ENCODE measurements at places on chromosomes 5 and 9.
A peak's percentile ranks its signal among the peaks of the same experiment; 100 is the strongest.

DNA sequence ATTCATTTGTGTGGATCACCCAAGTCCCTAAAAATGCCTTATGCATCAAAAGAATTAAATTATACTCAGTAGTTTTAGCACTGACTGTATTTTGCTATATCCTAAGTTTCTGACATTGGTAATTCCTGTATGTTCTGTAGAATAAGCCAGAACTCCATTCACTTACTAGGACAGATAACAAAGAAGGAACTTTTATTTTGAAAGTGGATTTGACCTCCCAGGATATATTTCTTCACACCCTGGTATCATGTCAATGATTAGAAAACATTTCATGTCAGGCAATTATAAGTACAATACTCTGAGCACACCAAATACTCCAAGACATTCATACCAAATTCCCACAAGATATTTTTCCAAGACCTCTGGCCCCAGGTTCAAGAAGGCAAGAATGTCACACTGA is 28.7 kb upstream of the MYOT start:
- no peak for DNase-seq

DNA sequence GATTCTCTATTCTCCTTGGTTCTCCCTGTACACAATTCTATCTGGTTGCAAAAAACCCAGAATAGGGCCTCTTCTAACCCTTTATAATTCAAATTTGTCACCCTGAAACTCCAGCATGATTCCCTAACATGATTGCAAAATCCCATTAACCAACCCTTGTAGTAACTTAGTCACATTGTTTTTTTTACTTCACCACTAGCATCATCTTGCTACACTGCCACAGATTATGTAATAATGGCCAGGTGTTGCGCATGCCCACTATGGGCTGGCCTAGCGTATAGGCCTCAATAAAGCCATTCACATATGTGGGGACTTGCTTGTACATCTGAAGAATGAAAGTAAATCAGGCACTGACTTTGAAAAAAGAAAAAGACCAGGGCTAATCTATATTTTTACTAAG is 25.7 kb downstream of the FAM170A start:
- DNase-seq: no peak

DNA sequence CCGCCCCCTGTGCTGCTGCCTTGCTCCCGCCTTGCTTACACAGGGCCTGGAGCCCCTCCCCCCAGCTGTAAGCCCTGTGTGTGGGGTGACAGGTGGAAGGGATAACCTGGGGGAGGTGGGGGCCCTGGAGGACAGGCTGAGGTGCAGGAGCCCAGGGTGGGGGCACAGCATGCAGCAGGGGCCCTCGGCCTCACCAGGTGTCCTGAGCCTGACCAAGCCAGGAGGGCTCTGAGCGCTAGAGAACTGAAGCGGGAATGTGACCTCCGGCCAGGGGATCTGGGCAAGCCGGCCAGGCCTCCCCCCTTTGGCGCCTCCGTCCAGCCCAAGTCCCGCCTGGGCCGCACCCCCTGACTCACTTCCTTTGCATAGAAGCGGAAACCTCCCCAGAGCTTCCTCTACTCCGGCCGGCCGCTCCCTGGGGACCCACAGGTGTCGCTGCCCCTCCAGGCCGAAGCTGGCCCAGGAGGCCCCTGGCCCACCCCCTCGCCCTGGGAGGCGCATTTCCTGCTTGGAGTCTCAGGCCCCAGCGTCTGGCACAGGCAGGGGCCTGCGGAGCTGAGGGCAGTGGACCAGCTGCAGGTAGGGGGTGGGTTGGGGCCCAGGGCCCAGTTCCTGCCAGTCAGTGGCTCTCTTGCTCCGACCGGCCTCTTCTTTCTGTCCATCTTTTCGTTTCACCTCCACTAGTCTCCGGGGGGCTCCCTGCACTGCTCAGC is at the start of gene TOR4A:
TOR4A (plus strand) TSS at position 398 of the 713 bp plus-strand sequence. CDS start 964 bp downstream, outside the sequence.
- peak; percentile 47 for DNase-seq

GRCh38 chr5:151097820-151098767 is 17.3 kb upstream of the TNIP1 start:
- DNase-seq: no peak

- DNase-seq: no peak
These were observed 13.0 kb upstream of the C9orf72 start for GRCh38 chr9:27586304-27586703.

DNA sequence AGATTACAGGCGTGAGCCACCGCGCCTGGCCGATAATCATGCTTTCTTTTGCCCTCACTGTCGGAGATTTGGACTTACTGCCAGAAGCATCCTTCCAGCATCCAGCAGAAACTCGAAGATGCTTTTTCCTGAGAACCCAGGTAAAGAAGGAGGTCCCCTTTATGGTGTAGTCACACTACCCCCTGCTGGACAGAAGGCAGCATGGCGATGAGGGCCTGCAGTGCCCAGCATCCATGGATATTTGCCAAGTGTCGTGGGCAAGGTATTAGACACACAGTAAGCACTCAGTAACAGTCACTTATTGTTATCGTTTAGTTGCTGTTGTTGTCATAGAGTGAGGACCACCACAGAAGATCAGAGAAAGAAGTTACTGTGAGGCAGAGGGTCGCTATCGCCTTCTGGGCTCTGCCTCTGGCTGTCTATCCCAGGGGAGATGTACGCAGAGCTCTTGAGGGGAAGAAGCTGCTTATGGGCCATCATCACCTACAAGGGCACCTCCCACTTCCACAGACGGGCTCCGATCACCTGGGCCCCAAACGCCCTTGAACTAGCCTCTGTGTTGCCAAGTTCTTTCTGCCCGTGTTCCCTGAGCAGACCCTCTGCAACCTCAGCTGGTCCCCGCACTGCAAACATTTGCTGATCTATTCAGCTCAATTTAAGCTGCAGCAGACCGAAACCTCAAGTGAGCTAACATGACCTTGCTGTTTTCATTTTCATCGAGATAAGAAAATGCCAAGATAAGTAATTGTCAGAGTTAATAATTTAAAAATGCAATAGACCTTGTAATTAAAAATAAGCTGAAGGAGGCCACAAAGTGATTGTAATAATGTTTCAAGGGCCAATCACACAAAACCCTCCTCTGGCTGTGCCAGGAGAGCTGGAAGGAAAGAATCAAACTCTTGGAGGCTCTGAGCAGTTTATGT is 23.9 kb downstream of the C5orf15 start:
- peak; percentile 30 for DNase-seq

DNA sequence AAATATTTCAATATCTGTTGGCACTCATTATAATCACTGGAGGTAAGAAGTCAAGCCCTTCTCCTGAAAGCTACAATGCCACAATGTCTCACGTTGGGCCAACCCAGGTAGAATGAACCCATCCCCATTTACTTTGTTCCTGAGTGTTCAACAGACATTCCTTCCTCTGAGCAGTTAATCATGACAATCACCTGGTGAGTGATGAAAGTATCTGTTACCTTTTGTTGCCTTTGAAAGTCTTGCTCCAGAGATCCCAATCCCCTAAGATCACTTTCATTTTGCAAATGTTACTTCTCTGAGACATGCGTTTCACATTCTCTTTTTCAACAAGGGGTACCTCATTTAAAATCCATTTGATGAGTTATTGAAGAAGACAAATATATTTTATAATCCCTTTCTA is 49.3 kb upstream of the MSX2 start:
- no peak for DNase-seq

GRCh38 chr9:115837618-115838017 is 316.0 kb upstream of the PAPPA start:
- DNase-seq: no peak

- DNase-seq: no peak
These were observed 142.3 kb upstream of the ANKH start for GRCh38 chr5:15013654-15014463.

Data from CD4-positive, alpha-beta T cell treated with Interleukin-17A for 4 hours (primary cell).